Skin of body (tissue), 3 donors: ENCODE measurements at places on chromosomes 1 and 21.

- no peak for DNase-seq
Measured at GRCh38 chr1:7094086-7094485, 308.8 kb downstream of the CAMTA1 start.

DNA sequence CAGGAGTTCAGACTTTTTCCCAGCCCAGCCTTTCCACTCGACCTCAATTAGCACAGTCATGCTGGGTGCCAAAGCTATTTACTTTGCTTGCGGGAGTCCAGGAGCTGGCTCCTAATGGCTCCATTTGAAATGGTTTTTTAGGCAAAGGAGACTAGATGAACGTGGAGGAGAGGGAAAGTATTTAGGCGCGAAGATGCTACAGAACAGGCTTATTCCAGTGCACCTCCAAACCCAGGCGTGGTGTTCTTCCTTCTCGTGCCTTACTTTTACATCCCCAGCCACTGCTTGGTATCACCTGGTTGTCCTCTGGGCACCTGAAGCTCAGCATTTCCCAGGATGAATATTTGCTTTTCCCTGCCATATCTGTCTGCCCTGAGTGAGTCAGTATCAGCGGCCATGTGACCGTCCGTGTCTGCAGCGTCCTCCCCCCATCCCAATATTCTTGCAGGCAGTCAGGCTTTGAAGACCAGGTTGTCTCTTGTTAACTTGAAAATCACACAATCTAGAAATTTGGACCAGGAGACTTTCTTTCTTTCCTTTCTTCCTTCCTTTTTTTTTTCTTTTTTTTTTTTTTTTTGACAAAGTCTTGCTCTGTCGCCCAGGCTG, 198.5 kb downstream of the DYRK1A start:
- DNase-seq, result no peak

GRCh38 chr1:40952744-40953315, 26.7 kb upstream of the CTPS1 start:
- DNase-seq, result no peak

- no peak for DNase-seq
Measured at GRCh38 chr21:43370091-43370658, 56.8 kb downstream of the SIK1 start.

GRCh38 chr1:5164158-5164557, 509.7 kb downstream of the AJAP1 start:
- no peak for DNase-seq

DNA sequence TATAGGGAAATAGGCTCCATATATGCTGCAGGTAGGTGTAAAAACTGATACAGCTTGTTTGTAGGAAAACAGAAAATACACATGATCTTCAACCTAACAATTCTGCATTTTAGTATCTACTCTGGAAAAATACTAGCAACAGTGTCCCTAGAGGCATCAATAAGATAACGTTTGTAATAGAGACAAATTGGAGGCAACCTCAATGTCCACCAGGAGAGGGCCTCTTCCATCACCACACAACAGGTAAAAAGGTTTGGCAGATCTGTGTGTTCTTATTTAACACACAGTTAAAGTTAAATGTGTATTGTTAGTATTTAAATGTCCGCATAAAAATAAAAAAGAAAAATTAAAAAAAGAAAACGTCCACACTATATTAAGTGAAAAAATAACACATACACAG, 5.4 kb downstream of the EIF2D start:
- DNase-seq, result no peak

- DNase-seq, result no peak
Measured at GRCh38 chr1:203478986-203479385, 3.4 kb downstream of the PRELP start.

GRCh38 chr1:12644829-12645228, 944 bp downstream of the AADACL4 start:
- no peak for DNase-seq

DNA sequence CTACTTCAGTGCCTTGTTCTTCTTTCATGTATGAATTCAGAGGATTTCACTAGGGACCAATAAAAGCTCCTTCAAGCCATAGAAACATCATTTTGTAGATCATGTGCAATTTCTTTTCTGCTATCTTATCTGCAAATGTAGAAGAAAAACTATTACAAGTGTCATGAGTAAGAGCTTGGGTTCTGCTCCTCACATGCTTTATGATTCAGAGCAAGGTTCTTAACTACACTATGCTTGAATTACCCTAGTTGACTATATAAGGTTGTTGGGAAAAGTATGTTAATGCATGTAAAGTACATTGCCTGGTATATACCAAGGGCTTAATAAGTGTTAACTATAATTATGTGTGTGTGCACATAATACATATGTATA, 91.4 kb upstream of the S1PR1 start:
- DNase-seq, result no peak

DNA sequence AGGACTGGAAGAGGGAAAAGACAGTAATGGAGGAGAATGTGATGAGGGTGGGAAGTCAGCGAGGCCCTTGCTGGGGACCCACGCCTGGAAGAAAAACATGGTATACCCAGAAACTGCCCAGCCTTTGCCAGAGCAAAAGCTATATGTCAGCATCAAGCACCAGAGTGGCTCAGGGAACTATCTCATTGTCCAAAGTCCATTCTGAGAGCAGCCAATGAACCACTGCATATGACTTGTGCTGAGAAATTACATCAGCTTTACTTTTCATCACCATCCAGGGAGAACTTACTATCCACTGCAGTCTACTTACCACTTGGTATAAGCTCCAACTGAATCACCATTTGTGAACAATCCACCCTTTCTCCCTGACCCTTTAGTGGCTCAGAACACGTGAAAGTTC, 148.1 kb downstream of the TTLL7 start:
- DNase-seq, result no peak

- no peak for DNase-seq
Measured at GRCh38 chr1:227758366-227758765, 23.1 kb downstream of the SNAP47 start.

GRCh38 chr1:75131565-75132241, 2.5 kb upstream of the LHX8 start:
- DNase-seq, result no peak

GRCh38 chr1:162303004-162303344, 73.7 kb downstream of the SPATA46 start:
- no peak for DNase-seq

DNA sequence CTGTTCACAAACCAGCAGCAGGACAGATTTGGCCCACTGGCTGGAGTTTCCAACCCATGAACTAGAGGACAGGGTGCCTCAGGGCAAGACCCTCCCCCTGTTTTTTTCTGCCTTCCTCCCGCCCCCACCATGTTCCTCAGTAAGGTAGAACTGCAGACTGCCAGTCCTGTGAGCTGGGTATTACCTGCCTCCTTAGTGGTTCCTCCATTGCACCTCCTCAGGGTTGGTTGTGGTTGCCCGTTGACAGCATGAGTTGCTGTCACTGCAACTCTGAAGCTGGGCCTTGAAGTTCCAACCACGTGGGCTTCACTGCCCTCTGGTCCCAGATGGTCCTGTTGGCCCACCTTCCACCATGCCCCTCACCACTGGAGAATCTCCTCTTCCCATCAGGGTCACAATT, 28.8 kb downstream of the TENT5C start:
- no peak for DNase-seq

- DNase-seq, result peak; percentile 13
Measured at GRCh38 chr1:110203021-110203661, 7.0 kb upstream of the KCNC4 start.

DNA sequence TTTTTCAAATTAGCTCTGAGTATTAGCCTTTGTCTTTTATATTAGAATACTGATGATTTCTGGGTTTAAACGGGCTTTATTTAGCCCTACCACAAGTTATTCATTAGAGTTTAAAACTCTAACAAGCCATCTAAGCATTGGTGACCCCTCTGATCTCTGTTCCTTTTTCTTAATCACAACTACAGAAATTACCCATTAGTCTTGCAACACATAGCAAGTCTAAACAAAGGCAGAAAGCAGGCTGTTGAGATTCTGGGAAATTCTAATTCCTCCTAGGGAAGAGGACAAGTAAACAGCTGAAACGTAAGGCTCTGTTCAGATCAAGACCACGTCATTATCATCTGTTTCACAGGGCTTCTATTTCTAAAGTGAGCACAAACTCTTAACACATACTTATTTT, 491.2 kb upstream of the ZRANB2 start:
- DNase-seq, result no peak

- no peak for DNase-seq
Measured at GRCh38 chr1:45979778-45980176, 152.7 kb downstream of the PIK3R3 start.

DNA sequence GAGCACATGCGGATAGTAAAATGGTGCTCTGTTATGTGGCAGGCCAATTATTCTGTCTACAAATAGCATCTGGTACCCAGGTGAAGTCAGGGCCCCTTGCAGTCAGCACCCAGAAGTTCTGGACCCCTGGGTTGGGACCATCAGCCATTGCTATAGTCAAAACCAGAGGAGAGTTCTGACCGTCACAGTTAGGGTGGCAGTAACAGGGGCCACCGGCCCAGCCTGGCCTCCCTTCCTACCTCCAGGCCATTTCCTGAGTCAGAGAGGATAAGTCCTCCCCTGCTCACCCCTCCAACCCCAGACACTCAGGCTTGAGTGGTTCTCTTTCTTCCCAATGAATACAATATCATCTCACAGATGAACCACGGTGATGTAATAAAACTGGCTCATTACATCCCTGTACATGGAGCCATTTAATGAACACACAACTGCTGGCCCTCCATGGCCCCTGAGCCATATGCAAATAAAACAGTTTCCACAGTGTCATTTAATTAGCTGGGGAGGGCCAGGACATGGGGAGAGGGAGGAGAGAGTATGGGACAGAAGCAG, 673.6 kb downstream of the MATN1 start:
- no peak for DNase-seq

GRCh38 chr21:29667651-29668050, 272.1 kb downstream of the GRIK1 start:
- no peak for DNase-seq

GRCh38 chr21:45590726-45591618, 48.7 kb upstream of the SLC19A1 start:
- DNase-seq, result no peak

DNA sequence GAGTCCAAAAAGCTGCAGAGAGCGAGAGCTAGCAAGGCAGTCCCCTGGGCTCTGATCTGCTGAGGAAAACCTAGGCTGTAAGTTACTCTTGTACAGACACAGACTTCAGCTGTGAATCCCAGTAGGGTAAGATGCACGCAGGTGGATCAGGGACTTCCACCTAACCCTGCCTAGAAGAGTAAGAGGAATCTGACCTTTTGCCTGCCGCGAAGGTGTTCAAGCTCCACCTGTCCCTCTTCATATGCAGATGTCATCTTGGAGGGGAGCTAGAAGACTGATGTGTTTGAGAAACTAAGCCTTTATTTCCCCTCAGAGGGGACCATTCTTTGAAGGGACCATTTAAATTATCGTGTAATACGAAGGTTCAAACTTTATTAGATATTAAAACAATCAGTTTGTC, 108.6 kb upstream of the USP24 start:
- DNase-seq, result no peak

DNA sequence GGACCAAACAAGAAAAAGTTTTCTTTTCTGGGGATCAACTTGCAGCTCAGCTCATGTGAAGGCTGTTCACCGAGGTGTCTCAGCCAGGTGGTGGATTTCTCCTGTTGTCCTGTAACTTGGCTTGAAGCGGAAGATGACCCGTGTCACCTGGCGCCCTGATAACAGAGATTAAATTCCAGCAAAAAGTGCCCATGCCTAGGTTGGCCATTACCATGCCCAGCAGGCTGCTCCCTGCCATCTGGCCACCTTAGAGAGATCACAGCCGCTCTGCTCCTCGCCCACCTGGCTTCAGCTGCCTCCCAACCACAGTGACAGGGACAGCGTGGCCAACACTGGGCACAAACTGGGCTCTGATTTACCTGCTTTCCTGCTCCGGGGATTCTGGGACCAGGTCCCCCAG, 149.5 kb downstream of the ZBTB18 start:
- no peak for DNase-seq

- no peak for DNase-seq
Measured at GRCh38 chr1:159921251-159921650, 4.1 kb downstream of the TAGLN2 start.

GRCh38 chr1:31524186-31524901, 52.0 kb upstream of the TINAGL1 start:
- no peak for DNase-seq

DNA sequence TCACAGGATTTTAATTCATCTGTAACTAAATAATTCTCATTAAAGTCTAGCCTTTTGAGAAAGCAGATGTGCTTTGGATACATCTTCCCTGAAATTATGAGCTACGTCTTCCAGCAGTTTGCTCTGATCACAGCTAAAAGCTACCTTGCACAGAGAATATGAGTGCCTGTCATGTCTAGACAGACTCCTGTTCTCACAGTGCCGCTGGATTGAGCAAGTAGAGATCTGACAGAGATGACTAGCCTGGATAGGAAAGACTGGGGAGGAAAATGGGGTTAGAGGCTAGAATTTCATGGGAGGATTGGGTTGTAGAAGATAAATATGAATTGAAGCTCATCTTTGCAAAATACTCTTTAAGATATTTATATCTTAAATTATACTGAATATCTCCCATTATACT, 24.1 kb downstream of the CEPT1 start:
- DNase-seq, result no peak

GRCh38 chr1:84133479-84133878, 10.6 kb upstream of the PRKACB start:
- DNase-seq, result no peak

GRCh38 chr1:245879091-245879490, 628.0 kb downstream of the SMYD3 start:
- no peak for DNase-seq

GRCh38 chr21:32134441-32135130, 144.3 kb downstream of the MIS18A start:
- DNase-seq, result peak; percentile 57

DNA sequence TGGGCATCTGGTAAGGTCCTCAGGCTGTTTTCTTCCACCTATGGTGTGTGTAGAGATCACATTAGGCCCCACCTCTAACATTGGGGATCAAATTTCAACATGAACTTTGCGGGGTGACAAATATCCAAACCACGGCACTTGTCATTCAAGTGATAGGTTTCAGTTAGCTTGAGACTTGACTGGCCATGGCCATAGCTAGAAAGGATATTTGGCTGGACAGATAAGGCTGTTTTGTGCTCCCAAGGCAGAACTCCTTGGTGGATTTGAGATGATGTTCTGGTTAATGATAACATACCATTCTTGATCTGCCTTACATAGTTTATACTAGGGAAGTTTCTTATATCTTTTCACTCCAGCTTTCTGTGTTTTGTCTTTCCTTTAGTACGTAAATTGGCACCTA, 48.5 kb downstream of the CELF3 start:
- DNase-seq, result no peak

- no peak for DNase-seq
Measured at GRCh38 chr1:90964444-90965035, 57.3 kb downstream of the ZNF644 start.

DNA sequence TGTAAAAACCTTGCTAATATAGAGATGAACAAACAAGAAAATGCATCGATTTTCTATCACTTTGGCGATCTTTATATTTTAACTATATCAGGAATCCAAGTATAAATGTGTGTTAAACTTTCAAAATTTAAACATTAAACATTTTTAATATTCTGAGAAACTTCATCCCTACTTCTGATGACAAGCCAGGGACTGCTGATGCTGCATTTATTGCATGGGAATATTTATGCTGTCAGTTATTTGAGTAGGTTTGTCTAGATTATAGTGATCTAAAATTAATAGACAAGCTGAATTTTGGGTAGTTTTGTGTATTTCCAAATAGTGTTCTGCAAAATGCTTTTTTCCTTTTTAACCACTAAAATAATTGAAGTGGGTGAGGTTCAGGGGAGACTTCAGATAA, 175.3 kb downstream of the LEPR start:
- DNase-seq, result no peak
